Activated naive CD8-positive, alpha-beta T cell treated with anti-CD3 and anti-CD28 coated beads for 36 hours (primary cell): ENCODE measurements at places on chromosomes 11 and 22. TPM values are rescaled to one million over a fixed set of nuclear protein-coding genes. Genes with fewer than 3 reads are reported as not detected.

DNA sequence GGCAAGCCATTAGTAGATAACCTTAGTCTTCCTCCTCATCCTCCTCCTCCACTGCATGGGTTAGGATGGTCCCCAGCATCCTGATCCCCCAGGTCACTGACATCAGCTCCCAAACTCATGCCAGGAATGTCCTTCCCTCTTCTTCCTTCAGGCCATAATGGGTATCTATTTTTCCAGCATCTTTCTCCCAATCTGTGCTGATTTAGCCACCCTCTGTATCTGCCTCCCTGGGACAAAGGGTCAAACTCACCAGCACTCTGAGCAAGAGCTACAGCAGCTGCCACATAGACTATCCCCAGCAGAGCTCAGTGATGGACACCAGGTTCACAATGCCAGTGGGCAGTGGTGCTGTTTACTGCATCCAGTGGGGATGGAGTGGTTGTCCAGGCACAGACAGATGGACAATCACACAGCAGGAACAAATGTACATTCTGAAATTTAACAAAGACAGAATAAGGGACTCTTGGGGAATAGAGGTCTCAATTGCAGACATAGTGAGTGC lies 115.2 kb upstream of the TOP3B start:
- H3K36me3 ChIP-seq, result no peaks in the 10 kb centered on the region
- DNase-seq, result no peak
- peaks cover 31% of the 10 kb centered on the region for H3K27me3 ChIP-seq
- H3K4me1 ChIP-seq, result peaks cover 3% of the 10 kb centered on the region

GRCh38 chr22:24816806-24817205 lies 10.8 kb downstream of the SGSM1 start:
- H3K4me3 ChIP-seq, result no peak overlapping the region
- H3K4me1 ChIP-seq, result no peaks in the 10 kb centered on the region
- no peaks in the 10 kb centered on the region for H3K27me3 ChIP-seq
- H3K36me3 ChIP-seq, result peaks cover 5% of the 10 kb centered on the region

DNA sequence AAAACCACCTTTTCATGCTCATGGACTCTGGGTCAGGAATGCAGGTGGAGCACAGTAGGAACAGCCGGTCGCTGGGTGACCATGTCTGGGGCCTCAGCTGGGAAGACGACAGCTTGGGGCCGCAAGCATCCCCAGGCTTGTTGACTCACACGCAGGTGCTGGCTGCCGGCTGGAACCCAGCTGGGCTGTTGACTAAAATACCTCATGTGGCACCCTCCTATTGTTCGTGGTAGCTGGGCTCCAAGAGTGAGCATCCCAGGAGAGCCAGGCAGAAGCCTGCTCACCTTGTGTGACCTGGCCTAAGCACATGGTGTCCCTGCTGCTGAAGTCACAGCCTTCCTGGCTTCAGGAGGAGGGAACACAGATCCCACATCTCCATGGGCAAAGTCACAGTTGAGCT lies 9.4 kb downstream of the DPP3 start:
- H3K4me1 ChIP-seq, result peaks cover 2% of the 10 kb centered on the region
- H3K27me3 ChIP-seq, result no peaks in the 10 kb centered on the region
- peaks cover 7% of the 10 kb centered on the region for H3K36me3 ChIP-seq
- DNase-seq, result no peak
- no peak overlapping the region for H3K4me3 ChIP-seq

DNA sequence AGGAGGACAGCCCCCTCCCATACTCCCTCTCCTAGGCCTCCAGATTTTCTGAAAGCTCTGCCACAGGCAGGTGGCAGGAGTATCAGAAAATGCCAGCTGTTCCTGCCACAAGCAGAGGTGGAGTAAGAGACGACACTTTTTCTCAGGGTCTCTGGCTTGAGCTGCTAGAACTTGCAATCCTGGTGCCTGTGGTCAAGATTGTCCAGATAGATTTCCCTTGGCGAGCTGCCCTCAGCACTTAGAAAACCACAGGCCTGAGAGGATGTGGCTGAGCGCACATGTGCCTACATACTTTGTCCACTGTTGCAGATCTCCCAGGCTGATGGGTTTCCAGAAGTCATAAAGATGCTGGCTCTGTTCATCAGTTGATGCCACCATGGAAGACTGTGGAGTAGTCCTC lies 65.7 kb upstream of the NAV2 start:
- H3K4me1 ChIP-seq, result no peaks in the 10 kb centered on the region
- no peak for DNase-seq
- H3K4me3 ChIP-seq, result no peak overlapping the region
- H3K27ac ChIP-seq, result no peak overlapping the region
- H3K36me3 ChIP-seq, result no peaks in the 10 kb centered on the region

DNA sequence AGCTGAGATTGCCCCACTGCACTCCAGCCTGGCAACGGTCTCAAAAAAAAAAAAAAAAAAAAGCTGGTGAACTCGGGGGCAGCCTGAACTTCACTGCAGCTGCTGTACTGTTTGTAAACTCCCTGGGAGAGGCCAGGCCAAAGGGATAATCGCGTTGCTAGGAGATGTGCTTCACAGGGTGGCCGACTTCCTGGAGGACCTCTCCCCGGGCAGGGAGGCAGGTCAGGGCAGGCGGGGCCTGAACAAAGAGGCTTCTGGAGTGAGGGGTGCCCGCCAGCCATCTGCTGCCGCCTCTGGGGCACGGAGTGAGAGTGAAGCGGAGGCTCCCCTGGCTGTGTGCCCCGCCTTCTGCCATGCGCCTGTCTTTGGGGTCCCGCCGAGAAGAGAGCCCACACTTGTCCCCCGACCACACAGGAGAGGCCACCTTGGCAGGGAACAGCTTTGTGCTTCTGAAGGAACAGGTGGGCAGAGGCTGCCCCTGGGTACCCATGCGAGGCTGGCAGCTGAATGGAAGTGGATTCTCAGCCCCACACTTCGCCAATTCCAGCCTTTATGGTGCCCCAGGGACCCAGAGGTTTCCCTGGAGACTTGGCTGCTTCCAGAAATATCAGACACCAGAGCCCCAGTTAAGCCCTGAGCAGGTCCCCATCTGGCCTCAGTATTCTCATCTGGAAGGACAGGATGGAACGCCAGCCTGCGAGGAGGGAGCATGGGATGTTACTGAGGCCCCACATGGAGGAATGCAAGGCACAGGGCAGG lies 29.6 kb downstream of the TMEM184B start:
- H3K4me1 ChIP-seq, result peaks cover 3% of the 10 kb centered on the region
- H3K36me3 ChIP-seq, result peaks cover 3% of the 10 kb centered on the region
- no peak for DNase-seq
- H3K27ac ChIP-seq, result no peak overlapping the region

- no peak overlapping the region for H3K4me3 ChIP-seq
- no peaks in the 10 kb centered on the region for H3K27me3 ChIP-seq
- H3K4me1 ChIP-seq, result no peaks in the 10 kb centered on the region
- H3K27ac ChIP-seq, result no peak overlapping the region
- H3K36me3 ChIP-seq, result no peaks in the 10 kb centered on the region
Observed at GRCh38 chr11:115085461-115086210, 407.3 kb downstream of the NXPE2 start.

GRCh38 chr11:116412118-116412889 lies 360.5 kb downstream of the BUD13 start:
- H3K4me1 ChIP-seq, result no peaks in the 10 kb centered on the region
- H3K27ac ChIP-seq, result no peak overlapping the region
- H3K27me3 ChIP-seq, result no peaks in the 10 kb centered on the region
- no peak for DNase-seq
- H3K36me3 ChIP-seq, result no peaks in the 10 kb centered on the region

- no peak for DNase-seq
- peaks cover 8% of the 10 kb centered on the region for H3K4me1 ChIP-seq
- no peak overlapping the region for H3K27ac ChIP-seq
Observed at GRCh38 chr11:86415026-86415425, 40.3 kb downstream of the CCDC81 start.

GRCh38 chr22:48595511-48595905 lies 1232.2 kb downstream of the BRD1 start:
- H3K27ac ChIP-seq, result no peak overlapping the region
- H3K36me3 ChIP-seq, result no peaks in the 10 kb centered on the region
- H3K4me3 ChIP-seq, result no peak overlapping the region
- H3K27me3 ChIP-seq, result no peaks in the 10 kb centered on the region
- no peaks in the 10 kb centered on the region for H3K4me1 ChIP-seq
- DNase-seq, result no peak

- peaks cover 85% of the 10 kb centered on the region for H3K27me3 ChIP-seq
- no peak overlapping the region for H3K4me3 ChIP-seq
Observed at GRCh38 chr22:28938286-28938833, 55.0 kb downstream of the ZNRF3 start.

DNA sequence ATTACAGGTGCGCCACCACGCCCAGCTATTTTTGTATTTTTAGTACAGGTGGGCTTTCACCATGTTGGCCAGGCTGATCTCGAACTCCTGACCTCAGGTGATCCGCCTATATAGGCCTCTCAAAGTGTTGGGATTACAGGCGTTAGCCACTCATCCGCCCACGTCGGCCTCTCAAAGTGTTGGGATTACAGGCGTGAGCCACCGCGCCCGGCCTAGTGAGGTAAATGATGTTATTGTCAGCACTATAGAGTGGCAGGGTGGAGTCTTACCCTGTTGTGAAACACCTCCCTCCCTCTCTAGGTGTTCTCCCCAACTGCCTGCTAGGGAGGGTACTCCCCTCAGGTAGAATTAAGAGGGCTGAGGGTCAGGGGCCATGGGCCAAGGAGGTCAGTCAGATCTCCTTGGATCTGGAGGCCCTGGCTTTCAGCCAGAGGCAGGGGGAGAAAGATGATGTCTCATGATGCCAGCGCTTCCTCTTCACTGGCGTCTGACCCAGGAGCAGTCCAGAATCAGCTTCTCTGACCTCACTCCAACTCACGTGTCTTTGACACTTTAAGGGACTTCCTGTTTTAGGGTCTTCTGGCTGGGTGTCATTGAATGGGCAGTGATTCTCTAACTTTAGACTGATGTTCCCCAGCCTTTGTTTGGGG lies 2.0 kb downstream of the GGA1 start:
- peak overlapping the region; percentile 93 for H3K4me3 ChIP-seq
- H3K27ac ChIP-seq, result no peak overlapping the region
- no peaks in the 10 kb centered on the region for H3K27me3 ChIP-seq
- DNase-seq, result no peak
- H3K36me3 ChIP-seq, result peaks cover 13% of the 10 kb centered on the region

DNA sequence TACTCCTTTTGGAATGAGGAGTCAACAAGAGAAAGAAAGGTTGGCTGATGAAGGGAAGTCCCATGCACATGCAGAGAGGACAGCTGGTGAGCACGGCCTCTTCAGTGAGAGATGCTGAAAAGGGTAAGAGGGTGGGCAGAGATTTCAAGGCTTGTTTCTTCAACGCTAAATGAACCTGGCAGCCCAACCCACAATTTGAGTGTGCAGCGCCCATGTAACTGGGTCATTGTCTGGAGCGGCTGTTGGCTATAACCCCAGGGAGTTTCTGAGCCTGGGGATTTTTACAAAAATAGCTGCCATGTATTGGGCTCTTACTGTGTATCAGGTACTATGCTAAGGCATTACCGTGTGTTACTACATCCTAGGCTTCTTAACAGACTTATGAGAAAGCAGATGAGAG lies 594.1 kb downstream of the ETS1 start:
- H3K27ac ChIP-seq, result no peak overlapping the region
- H3K36me3 ChIP-seq, result no peaks in the 10 kb centered on the region
- H3K4me3 ChIP-seq, result no peak overlapping the region
- peaks cover 17% of the 10 kb centered on the region for H3K27me3 ChIP-seq

GRCh38 chr11:103699216-103699615 lies 337.2 kb upstream of the DDI1 start:
- H3K27ac ChIP-seq, result no peak overlapping the region
- DNase-seq, result no peak
- H3K27me3 ChIP-seq, result no peaks in the 10 kb centered on the region
- no peaks in the 10 kb centered on the region for H3K36me3 ChIP-seq

DNA sequence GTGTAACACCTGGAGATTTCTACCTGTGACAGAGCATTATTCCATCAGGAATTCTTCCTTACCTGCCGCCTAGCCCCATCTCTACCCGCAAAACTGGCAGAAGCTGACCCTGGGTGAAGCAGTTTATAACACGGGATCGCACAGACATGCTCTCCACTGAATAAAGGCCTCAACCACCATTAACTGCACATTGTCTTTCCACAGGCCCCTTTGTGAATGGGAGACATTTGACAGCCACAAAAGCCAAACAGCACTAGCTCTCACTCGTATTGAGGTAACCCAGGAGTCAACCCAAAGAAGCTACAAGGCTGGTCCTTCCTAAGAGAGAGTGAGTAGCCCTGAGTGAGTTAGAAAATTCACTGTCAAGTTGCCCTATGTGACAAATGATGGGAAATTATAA lies 135.6 kb downstream of the RCN1 start:
- no peaks in the 10 kb centered on the region for H3K36me3 ChIP-seq
- no peaks in the 10 kb centered on the region for H3K27me3 ChIP-seq
- no peak overlapping the region for H3K27ac ChIP-seq
- no peak overlapping the region for H3K4me3 ChIP-seq
- no peaks in the 10 kb centered on the region for H3K4me1 ChIP-seq

DNA sequence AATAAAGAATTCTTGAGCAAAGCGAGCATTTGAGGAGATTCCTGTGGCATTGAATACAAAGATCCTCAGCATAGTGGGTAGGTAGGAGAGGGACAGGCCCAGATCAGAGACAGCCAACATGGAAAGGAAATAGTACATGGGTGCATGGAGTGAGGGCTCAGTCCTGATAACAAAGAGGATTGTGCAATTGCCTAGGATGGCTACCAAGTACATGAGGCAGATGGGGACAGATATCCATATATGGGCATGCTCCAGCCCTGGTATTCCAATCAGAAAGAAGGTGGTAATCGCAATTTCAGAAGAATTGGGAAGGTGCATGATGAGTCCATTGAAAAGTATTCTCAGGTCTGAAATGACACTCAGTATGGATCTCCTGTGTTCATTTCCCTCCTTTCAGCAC lies 8.6 kb downstream of the OR51T1 start:
- no peaks in the 10 kb centered on the region for H3K36me3 ChIP-seq
- H3K27ac ChIP-seq, result no peak overlapping the region
- no peaks in the 10 kb centered on the region for H3K27me3 ChIP-seq
- H3K4me1 ChIP-seq, result no peaks in the 10 kb centered on the region

DNA sequence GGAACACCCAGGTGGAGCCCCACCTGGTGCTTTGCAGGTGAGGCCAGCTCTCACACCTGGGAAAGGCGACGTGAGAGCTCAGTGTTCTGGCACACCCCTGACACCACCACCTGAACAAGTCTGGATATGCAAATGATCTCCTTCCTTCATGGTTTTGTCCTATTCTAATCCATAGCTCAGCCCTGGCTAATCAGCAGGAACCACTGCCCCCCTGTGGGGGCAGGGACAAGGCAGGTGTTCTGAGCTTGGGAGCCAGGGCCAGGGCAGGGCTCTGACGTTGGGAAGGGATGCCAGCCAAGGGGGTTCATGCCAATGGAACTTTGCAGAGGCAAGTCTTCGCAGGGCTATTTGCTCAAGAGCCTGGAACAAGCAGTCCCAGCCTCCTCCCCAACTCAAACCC lies 144.2 kb downstream of the TRIM29 start:
- H3K36me3 ChIP-seq, result no peaks in the 10 kb centered on the region
- no peaks in the 10 kb centered on the region for H3K27me3 ChIP-seq
- no peaks in the 10 kb centered on the region for H3K4me1 ChIP-seq
- H3K27ac ChIP-seq, result no peak overlapping the region
- DNase-seq, result no peak

The IGLL1 gene
- total RNA-seq, result not detected

The CAPN5 gene
- 2.4 TPM for total RNA-seq

The RIMBP3B gene
- 0.32 TPM for total RNA-seq

The OR5B12 gene
- not detected for total RNA-seq

The MMP13 gene
- total RNA-seq, result not detected

The USH1C gene
- not detected for total RNA-seq

The TTC36 gene
- 0.42 TPM for total RNA-seq
